Neural progenitor cell (in vitro differentiated cells): ENCODE measurements at places on chromosomes 7 and 10.

GRCh38 chr10:84820596-84820995 is 492.2 kb downstream of the CCSER2 start:
- H3K4me3 ChIP-seq = no peak overlapping the region
- no peaks in the 10 kb centered on the region for H3K36me3 ChIP-seq
- no peaks in the 10 kb centered on the region for H3K27me3 ChIP-seq
- H3K27ac ChIP-seq = no peak overlapping the region
- DNase-seq = no peak

DNA sequence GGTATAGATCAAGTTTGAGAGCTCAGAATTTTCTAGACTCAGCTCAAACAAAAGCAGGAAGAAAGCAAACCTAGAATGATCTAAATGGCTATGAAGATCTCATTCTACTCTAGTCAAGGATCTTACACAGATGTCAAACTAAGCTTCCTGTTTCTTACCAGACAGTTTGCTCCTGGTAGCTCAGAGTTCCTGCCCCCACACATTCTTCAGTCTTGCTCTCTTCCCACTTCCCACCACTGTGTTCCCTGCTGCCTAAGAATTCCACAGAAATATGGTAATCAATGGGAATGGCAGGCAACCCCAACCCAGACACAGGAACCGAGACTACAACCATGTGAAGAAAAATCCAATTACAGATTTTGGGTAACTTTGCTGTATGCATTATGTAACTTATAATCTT is 133.4 kb upstream of the PTN start:
- no peak for DNase-seq
- H3K4me3 ChIP-seq = no peak overlapping the region
- no peaks in the 10 kb centered on the region for H3K36me3 ChIP-seq
- H3K27me3 ChIP-seq = no peaks in the 10 kb centered on the region

GRCh38 chr7:2412587-2413201 is 9.3 kb downstream of the CHST12 start:
- no peak overlapping the region for H3K27ac ChIP-seq
- no peak overlapping the region for H3K4me3 ChIP-seq
- H3K27me3 ChIP-seq = no peaks in the 10 kb centered on the region

DNA sequence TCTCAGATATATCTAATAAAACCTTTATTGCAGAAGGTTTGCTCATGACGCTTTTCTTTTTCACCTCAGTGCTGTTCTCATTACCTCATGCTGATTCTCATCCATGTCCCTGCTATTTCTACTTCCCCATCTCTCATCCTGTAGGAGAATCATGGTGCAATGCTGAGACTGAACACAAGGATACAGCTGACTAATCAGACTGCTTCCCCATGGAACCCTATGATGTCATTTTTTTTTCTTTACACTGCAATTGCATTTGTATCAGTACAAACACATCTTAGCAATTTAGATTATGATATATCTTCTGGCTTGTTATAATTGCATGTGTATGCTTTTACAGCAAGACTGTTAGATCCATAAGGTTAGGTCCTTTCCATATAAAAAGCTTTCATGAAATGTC is 93.7 kb downstream of the SEMA3A start:
- DNase-seq = no peak
- H3K4me1 ChIP-seq = no peaks in the 10 kb centered on the region
- no peaks in the 10 kb centered on the region for H3K36me3 ChIP-seq
- H3K27me3 ChIP-seq = no peaks in the 10 kb centered on the region
- no peak overlapping the region for H3K4me3 ChIP-seq

GRCh38 chr10:4263601-4263921 is 478.6 kb upstream of the KLF6 start:
- H3K4me1 ChIP-seq = no peaks in the 10 kb centered on the region
- DNase-seq = no peak
- no peaks in the 10 kb centered on the region for H3K36me3 ChIP-seq
- no peaks in the 10 kb centered on the region for H3K27me3 ChIP-seq

- peak overlapping the region; percentile 26 for H3K4me3 ChIP-seq
- H3K36me3 ChIP-seq = no peaks in the 10 kb centered on the region
- H3K4me1 ChIP-seq = peaks cover 40% of the 10 kb centered on the region
- H3K27me3 ChIP-seq = no peaks in the 10 kb centered on the region
- no peak for DNase-seq
Measured at GRCh38 chr10:121709675-121710073, 111.4 kb upstream of the FGFR2 start.

- no peak overlapping the region for H3K4me3 ChIP-seq
- no peaks in the 10 kb centered on the region for H3K36me3 ChIP-seq
- DNase-seq = peak; percentile 31
Measured at GRCh38 chr10:110353244-110354119, 48.8 kb upstream of the SMNDC1 start.

GRCh38 chr10:43855667-43856210 is 207.1 kb upstream of the ZNF32 start:
- no peaks in the 10 kb centered on the region for H3K36me3 ChIP-seq
- H3K27me3 ChIP-seq = no peaks in the 10 kb centered on the region
- no peak for DNase-seq
- H3K4me1 ChIP-seq = no peaks in the 10 kb centered on the region
- no peak overlapping the region for H3K27ac ChIP-seq

DNA sequence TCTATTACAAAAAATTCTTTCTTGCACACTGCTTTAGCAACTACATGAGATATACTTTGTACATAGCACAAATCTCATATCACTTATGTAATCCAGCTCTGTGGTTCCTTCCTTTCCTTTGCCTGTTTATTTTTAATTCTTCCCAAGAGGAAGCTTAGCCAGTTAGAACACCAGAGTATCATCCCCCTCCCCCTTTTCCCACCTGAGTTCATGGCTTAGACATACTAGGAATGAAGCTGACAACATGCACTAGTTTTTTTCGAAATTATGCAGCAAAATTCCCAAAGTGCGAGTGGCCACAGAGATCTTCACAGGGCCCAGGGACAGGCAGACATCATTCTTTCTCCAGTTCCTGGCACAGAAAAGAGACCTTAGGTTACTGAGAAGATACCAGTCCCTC is 17.8 kb downstream of the CAV1 start:
- no peaks in the 10 kb centered on the region for H3K27me3 ChIP-seq
- no peaks in the 10 kb centered on the region for H3K36me3 ChIP-seq

- H3K4me3 ChIP-seq = no peak overlapping the region
- no peak overlapping the region for H3K27ac ChIP-seq
- no peak for DNase-seq
- no peaks in the 10 kb centered on the region for H3K4me1 ChIP-seq
Measured at GRCh38 chr7:131385039-131385605, 57.4 kb downstream of the MKLN1 start.

DNA sequence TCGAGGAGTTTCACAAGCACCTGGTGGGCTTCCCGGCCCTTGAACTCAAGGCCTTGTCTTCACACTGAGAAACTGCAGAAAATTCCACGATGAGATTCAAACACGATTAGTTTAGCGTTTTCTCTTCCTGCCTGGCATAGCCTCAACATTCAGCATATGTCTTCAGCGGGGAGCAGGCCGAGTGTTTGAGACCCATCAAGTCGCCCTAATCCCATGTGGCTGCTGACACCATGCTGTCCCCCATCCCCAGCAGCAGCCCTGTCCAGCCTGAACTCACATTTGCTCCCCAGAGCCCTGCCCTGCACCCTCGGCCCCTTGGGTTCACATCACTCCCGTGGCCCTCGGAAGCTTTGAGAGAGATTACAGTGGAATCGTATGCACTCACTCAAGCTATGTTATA is 35.3 kb upstream of the RBM33 start:
- H3K27me3 ChIP-seq = no peaks in the 10 kb centered on the region
- no peak overlapping the region for H3K4me3 ChIP-seq
- no peak for DNase-seq
- H3K27ac ChIP-seq = no peak overlapping the region

DNA sequence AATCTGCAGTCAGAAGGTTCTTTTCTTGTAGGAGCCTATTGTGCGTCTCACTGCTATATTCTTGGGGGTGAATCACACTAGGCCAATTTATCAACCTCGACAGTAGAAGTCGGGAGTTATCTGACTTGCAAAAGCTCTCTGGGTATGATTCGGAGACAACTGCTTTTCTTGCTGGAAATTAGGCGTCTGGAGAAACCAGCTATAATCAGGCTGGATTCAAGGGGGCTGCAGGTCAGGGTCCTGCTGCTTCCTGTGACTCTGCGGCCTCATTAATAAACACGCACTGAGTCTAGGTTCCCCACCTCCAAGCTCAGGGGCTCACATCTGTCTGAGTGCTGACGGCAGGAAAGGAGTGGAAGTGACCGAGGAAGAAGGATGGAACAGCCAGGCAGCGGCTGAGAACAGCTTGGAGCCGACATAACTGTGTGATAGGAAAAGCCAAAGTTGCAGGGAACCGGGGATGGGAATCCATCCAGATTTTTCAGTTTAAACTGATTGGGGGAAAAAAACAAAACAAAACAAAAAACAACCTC is 184.6 kb downstream of the FANK1 start:
- no peaks in the 10 kb centered on the region for H3K27me3 ChIP-seq
- no peak overlapping the region for H3K4me3 ChIP-seq
- H3K27ac ChIP-seq = no peak overlapping the region
- no peaks in the 10 kb centered on the region for H3K36me3 ChIP-seq
- peaks cover 5% of the 10 kb centered on the region for H3K4me1 ChIP-seq

- no peaks in the 10 kb centered on the region for H3K36me3 ChIP-seq
- DNase-seq = no peak
- H3K4me3 ChIP-seq = no peak overlapping the region
- H3K27me3 ChIP-seq = no peaks in the 10 kb centered on the region
- H3K4me1 ChIP-seq = no peaks in the 10 kb centered on the region
- H3K27ac ChIP-seq = no peak overlapping the region
Measured at GRCh38 chr10:33136781-33137180, 178.8 kb upstream of the ITGB1 start.

DNA sequence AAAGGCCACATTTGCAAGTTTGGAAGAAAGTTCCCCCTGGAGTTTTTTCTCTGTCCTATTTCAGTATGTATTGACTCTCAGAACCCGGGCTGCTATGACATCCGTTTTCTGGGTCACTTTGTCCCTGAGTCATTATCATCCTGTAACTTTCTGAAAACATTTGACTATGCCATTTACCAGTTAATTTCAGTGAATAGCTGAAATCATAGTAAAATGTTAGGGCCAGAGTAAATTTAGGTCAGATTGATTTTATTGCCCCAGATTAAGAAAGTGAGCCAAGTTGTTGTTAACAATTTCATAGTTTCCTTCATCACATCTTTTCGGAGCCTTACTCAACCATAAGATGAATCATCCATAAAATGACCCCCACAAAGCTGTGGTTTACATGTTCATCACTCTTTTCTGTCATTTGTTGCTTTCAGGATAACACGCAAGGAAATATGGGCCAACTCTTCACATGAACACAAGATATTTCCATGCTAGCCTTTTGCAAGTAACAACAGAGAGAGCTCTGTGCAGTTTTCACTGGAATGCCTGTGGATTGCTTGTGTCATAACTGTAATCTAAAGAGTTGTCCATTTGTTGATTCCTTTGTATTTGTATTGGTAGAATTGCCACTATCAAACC is 3.9 kb upstream of the MACC1 start:
- H3K4me3 ChIP-seq = no peak overlapping the region
- H3K27ac ChIP-seq = no peak overlapping the region
- DNase-seq = no peak

GRCh38 chr7:77665161-77665560 is 31.1 kb upstream of the RSBN1L start:
- DNase-seq = no peak
- no peaks in the 10 kb centered on the region for H3K36me3 ChIP-seq
- no peaks in the 10 kb centered on the region for H3K27me3 ChIP-seq
- no peak overlapping the region for H3K4me3 ChIP-seq
- H3K4me1 ChIP-seq = peaks cover 14% of the 10 kb centered on the region
- H3K27ac ChIP-seq = peak overlapping the region; percentile 70

DNA sequence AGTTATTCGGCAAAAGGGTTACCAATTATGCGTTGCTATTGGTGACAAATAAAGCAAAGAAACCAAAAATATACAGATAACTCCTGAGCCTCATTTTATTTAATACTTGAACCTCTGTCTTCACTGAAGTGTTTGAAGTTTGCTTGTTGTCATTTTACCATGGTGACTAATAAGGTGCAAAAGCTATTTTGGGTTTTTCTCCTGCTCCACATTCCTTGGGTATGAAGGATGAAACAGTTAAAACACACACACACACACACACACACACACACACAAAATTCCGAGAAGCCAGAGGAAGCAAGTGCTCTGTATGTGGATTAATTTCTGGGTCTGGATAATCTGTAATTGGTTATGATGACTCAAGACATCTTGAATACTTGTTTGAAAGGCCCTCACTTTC is 246.5 kb downstream of the COBL start:
- H3K4me3 ChIP-seq = no peak overlapping the region
- H3K27me3 ChIP-seq = no peaks in the 10 kb centered on the region
- peaks cover 14% of the 10 kb centered on the region for H3K4me1 ChIP-seq
- no peaks in the 10 kb centered on the region for H3K36me3 ChIP-seq
- no peak for DNase-seq
- H3K27ac ChIP-seq = no peak overlapping the region

GRCh38 chr10:122565766-122566206 is 5.2 kb downstream of the DMBT1 start:
- peak; percentile 83 for DNase-seq
- no peaks in the 10 kb centered on the region for H3K36me3 ChIP-seq
- no peak overlapping the region for H3K27ac ChIP-seq
- H3K27me3 ChIP-seq = no peaks in the 10 kb centered on the region
- no peaks in the 10 kb centered on the region for H3K4me1 ChIP-seq
- H3K4me3 ChIP-seq = no peak overlapping the region

GRCh38 chr7:69596723-69597277 is 1.5 kb upstream of the AUTS2 start:
- H3K4me1 ChIP-seq = peaks cover 12% of the 10 kb centered on the region
- H3K27me3 ChIP-seq = peaks cover 80% of the 10 kb centered on the region
- H3K27ac ChIP-seq = no peak overlapping the region
- H3K4me3 ChIP-seq = peak overlapping the region; percentile 99
- no peaks in the 10 kb centered on the region for H3K36me3 ChIP-seq
- peak; percentile 57 for DNase-seq

DNA sequence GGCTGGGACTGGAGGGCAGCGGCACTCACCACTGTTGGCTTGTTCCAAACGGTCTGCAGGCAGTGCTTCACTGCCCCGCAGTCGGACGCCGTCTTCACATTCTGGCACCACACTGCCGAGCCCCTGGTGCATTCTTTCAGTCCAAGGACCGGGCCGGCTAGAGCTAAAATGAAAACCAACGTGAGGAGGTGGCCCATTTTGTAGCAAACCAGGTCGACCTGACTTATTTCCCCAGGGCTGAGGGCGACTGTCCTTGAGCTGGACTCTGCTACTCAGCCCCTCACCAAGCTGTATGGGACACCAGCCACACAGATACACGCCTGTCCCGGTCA is 16.7 kb downstream of the PSAP start:
- no peaks in the 10 kb centered on the region for H3K27me3 ChIP-seq
- no peak for DNase-seq
- H3K36me3 ChIP-seq = no peaks in the 10 kb centered on the region
- no peak overlapping the region for H3K27ac ChIP-seq
- no peak overlapping the region for H3K4me3 ChIP-seq
- H3K4me1 ChIP-seq = peaks cover 35% of the 10 kb centered on the region

- no peaks in the 10 kb centered on the region for H3K4me1 ChIP-seq
- no peaks in the 10 kb centered on the region for H3K36me3 ChIP-seq
- DNase-seq = no peak
- no peak overlapping the region for H3K4me3 ChIP-seq
- no peaks in the 10 kb centered on the region for H3K27me3 ChIP-seq
- no peak overlapping the region for H3K27ac ChIP-seq
Measured at GRCh38 chr7:84684836-84685480, 490.4 kb upstream of the SEMA3A start.
